ENCODE measurements at places on chromosomes 7 and 10. TPM values are rescaled to one million over a fixed set of nuclear protein-coding genes. Genes with fewer than 3 reads are reported as not detected.

GRCh38 chr10:68501691-68502090, 25.6 kb downstream of the SLC25A16 start:
- no peak for DNase-seq

DNA sequence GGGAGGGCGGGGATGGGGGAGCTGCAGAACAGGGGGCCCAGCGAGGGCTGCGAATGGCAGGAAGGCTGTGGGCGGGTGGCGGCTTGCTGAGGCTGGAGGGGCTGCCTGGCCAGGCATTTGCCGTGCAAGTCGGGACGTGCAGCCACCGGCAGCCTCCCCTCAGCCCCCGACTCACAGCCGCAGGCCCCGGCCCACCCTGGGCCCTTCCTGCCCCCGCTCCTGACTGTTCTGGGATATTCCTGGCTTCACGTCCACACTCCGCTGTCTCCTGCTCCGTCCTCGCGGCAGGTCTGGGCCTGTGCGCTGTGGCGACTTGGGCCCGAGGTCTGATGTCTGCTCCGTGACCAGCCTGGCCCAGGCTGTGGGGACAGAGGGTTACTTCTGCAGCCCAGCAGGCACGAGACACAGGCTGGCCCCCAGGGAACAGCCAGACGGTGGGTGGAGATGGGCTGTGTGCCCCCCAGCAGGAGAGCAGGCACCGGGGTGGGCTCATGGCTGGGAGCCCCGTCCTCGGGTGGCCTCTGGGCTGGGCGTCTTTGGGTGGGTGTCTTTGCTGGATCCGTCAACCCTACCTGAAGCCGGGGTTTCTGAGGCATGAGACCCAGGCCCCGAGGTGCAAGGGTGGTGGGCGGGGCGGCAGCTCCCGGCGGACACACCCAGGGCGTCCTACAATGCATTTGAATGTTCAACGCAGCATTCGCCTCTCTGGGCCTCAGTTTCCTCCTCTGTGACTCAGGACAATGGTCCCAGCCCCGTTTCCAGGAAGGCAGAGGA, 86.5 kb downstream of the FOXL3 start:
- DNase-seq, result no peak

- no peak for DNase-seq
These were observed 86.5 kb downstream of the DNAJB6 start for GRCh38 chr7:157423348-157423747.

Gene GFRA1
- total RNA-seq, result 42.7 TPM

Gene RNF32
- 0.36 TPM for total RNA-seq

Gene SFTPD
- not detected for total RNA-seq

Gene SLC26A3
- total RNA-seq, result not detected

DNA sequence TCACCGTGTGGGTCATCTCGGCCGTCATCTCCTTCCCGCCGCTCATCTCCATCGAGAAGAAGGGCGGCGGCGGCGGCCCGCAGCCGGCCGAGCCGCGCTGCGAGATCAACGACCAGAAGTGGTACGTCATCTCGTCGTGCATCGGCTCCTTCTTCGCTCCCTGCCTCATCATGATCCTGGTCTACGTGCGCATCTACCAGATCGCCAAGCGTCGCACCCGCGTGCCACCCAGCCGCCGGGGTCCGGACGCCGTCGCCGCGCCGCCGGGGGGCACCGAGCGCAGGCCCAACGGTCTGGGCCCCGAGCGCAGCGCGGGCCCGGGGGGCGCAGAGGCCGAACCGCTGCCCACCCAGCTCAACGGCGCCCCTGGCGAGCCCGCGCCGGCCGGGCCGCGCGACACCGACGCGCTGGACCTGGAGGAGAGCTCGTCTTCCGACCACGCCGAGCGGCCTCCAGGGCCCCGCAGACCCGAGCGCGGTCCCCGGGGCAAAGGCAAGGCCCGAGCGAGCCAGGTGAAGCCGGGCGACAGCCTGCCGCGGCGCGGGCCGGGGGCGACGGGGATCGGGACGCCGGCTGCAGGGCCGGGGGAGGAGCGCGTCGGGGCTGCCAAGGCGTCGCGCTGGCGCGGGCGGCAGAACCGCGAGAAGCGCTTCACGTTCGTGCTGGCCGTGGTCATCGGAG, 1.8 kb downstream of the ADRA2A start:
- DNase-seq, result no peak

DNA sequence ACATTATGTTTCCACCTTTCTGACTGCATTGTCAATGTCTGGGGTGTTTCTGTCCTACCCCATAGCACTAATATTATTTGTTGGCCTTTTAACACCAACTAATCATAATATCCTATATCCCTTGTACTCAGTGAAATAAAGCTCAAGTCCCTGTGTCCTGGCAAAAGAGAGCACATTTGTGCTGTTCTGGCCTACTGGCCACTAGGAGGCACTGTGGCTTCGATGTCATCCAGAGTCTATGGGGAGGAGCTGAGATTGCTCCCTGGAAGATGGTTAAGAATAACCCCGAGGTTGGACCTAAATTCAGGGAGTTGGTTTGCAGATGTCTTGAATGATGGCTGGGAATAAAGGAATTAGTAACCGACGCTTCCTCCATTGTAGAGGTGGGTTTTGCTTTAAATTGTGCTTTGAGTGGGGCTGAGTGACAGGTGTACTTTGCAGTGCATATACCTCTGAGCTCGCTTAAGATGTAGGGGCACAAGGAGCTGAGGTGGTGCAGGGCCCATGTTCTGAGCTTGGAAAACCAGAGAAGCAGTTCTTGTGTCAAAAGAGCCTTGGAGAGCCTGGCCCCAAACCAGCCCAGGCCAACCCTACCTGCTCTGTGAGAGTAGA, 191.2 kb upstream of the PRSS1 start:
- DNase-seq, result no peak

DNA sequence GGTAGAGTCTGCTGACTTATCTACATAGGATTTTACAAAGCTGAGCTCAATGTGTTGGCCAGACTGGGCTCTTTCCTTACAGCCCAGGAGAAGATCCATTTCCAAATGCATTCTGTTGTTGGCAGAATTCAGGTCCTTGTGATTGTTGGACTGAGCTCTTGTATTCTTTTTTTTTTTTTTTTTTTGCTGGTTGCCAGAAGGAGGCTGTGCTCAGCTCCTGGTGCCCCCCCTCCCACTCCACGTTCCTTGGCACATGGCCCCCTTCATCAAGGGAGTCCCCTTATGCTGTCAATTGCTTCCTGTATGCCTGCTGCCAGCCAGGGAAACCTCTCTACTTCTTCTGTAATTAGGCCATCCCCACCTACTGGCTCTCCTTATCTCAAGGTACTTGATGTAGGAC, 518.1 kb upstream of the AKR1E2 start:
- no peak for DNase-seq

GRCh38 chr10:60114765-60115586, 208.6 kb upstream of the CCDC6 start:
- peak; percentile 12 for DNase-seq

GRCh38 chr10:69644658-69645295, 14.7 kb downstream of the FAM241B start:
- no peak for DNase-seq

Gene PRLHR
- total RNA-seq, result not detected

DNA sequence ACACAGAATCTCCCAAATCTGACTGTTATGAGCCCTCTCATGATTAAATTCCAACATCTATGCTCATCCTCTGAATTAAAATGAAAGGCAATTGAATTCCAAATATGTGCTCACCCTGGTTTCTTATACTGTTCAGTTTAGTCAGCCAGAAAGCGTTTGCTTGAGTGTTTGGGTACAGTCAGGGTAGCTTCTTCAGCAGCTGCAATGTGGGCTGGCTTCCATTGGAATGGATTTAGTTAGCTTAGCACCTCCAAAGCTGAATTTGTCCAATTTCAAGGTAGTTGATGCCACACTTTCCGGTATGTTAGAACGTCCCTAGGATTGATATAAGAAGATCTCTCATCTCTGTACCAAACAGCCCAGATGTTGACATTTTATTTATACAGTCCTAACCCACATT, 9.3 kb downstream of the KLHL7 start:
- DNase-seq, result no peak

DNA sequence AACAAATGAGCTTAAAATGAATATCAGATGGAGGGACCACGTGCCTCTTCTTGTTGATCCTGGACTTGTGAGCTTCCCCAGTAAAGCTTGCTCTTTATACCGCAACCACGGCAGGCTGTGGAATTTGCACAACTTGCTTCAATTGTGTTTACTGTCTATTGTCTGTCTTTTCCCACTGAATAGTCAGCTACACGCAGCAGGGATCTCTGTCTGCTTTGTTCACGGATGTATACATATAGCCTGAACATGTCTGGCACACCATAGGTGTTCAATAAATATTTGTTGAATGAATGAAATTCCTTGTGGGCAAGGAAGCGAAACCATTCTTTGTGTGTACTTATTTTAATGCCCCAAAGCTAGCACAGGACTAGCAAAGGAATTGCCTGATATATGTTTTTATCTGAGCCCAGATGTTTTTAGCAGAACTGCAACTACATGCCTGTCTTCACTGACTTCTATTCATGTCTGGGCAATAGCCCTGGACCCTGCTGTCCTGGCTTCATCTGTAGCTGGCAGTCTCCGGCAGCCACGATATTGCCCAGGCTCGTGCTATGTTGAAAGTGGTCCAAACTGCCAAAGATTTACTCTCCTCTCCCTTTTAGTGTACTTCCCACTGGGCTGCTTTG, 29.9 kb upstream of the IFRD1 start:
- DNase-seq, result no peak

Gene LDB3
- not detected for total RNA-seq

Gene RSPH10B
- total RNA-seq, result 0.23 TPM

Gene PPA1
- total RNA-seq, result 299 TPM

Gene BLNK
- total RNA-seq, result 0.12 TPM

- no peak for DNase-seq
These were observed 29.2 kb downstream of the PRSS58 start for GRCh38 chr7:142228537-142229104.

- no peak for DNase-seq
These were observed 60.2 kb upstream of the NRBF2 start for GRCh38 chr10:63072951-63073350.
